ENCODE measurements at places on chromosomes 6 and 20.

DNA sequence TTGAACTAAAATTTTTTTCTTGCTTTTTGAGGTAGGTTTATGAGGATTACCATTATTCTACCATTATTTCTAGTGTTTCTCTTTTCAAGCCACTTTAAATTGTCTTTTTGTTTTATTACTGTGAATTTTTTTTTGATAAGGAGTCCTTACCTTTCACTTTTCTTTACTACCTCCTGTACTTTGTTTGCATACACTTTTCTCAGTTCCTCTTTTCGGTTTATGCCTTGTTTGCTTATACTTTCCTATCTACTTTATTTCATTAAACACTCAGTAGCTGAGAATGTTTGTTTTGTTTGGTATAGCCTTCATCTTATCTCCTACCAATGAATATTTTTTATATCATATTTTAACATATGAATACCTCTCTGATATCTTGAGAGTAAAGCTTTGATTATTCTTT, 147.9 kb downstream of the TFAP2B start:
- no peak for DNase-seq

DNA sequence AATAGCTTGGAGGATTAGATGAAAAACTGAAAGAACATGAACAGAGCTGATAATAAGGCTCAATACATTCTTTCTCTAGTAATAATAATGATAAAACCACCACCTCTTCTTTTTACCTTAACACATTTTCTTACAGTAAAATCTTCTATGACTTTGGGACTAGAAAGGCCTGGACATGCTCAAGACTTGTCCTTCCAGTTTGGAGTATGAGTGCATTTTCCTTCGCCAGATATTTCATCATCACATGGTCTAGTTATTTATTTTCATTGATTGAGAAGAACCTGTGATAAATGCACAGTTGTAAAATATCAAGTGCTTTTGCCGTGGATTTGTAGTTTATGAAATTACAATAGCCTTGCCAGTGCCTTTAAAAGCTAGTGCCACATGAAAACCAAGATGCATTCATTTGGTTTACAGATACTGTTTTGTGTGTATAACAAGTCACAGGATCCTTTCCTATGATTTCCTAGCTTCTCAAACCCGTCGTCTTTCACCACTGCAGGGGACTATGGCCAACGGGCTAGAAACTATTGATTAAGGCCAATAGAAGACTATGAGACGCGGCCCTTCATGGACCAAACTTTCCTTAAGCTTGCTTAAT, 200.2 kb upstream of the ZNF217 start:
- no peak for DNase-seq

- no peak for DNase-seq
Measured at GRCh38 chr6:163793011-163793983, 378.8 kb downstream of the QKI start.

GRCh38 chr6:70479236-70479635, 65.9 kb downstream of the FAM135A start:
- DNase-seq, result no peak

DNA sequence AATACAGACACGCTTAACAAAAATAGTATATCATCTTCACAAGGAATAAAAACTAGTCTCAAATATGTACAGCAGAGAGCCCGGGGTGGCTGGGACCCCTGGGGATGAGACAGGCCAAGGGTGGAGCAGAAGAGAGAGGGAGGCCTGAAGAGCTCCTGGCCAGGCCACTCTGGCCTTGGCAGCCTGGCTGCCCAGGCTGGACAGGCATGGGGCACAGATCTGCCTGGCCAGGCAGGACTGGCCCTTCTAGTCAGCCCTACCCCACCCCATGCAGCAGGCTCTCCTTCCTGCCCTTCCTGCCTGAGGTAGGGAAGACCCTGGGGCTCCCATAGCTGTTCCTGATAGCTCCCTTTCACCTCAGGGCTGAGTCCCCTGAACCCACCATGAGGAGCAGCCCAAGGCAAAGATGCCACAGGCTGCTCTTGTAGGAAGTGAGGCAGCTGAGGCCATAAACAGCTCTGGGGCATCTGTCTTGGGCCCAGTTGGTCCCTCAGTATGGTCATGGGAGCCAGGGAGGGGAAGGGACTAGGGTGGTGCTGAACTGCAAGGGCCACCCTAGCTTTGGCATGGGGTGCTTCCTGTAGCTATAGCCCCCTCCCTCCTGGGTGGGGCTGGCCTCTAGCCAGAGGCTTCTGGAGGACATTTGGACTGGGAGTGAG, 27.1 kb downstream of the COX4I2 start:
- no peak for DNase-seq

DNA sequence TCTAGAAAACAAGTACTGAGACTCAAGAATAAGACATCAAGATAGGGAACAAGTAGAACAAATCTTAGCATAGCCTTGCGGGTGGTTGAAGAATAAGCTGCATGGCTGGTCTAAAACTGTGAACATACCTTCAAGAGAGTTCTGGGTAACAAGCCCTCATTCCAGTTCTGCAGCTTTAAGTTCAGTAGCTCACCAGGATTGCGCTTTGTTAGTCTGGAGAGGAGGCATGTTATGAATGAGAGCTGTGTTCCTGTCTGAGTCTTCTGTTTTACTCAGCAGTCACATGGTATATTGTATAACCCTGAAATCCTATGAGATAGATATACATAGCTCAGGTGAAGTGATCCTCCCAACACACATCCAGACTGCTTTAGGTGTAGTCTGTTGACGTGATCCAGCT, 406.6 kb upstream of the IRAK1BP1 start:
- DNase-seq, result no peak

- DNase-seq, result no peak
Measured at GRCh38 chr6:7732228-7732627, 6.3 kb downstream of the BMP6 start.

DNA sequence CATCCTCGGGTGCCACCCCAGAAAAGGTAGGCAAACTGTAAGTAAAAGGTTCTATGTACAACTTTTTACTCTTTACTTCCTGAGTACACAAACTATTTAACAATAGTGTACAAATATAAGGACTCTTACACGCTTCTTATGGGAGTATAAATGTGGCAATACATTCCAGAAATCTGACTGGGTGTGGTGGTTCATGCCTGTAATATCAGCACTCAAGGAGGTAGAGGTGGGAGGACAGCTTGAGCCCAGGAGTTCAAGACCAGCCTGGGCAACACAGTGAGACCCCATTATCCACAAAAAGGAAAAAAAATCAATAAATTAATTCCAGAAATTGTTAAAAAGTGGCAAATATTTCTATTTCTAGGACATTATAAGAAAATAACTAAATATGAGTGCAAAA, 48.9 kb downstream of the PIGU start:
- no peak for DNase-seq

GRCh38 chr6:157848693-157849092, 25.6 kb downstream of the SNX9 start:
- DNase-seq, result no peak

- no peak for DNase-seq
Measured at GRCh38 chr20:2740702-2741101, 48.1 kb downstream of the EBF4 start.
